NCI-H187 (cell line): ENCODE measurements at places on chromosomes 16 and 17.

DNA sequence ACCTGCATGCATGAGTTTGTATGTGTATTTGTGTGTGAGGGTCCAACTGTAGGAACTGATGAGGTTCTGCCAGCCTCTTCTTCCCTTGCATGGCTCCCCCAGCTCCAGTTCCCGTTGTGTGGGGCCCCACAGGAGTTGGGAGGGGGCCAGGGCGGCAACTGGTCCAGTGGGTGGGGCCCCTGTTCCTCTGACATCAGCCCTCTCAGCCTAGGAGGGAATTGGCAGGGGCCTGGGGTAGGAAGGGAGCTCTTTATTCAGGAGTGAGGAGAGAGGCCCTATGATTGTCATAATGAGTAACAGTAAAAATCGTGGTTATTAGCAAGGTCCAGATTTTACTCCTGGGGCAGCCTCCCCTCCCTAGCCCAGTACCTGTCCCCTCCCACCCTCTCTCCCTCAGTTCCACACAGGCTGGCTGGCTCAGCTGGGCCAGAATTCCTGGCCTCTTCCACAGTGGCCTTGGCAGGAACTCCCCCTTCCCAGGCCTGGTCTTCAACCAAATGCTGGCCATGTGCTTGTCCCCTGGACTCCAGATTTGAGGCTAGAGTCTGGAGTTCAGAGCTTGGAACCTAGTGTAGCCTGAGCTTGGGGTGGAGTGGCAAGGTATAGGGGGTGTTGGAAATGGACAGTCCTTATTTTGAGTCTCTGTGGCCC, 18.9 kb downstream of the RARA start:
- no peak for DNase-seq

GRCh38 chr16:29809850-29810698, 1.9 kb upstream of the PRRT2 start:
- DNase-seq: no peak

- no peak for DNase-seq
These were observed 22.2 kb downstream of the ABCC12 start for GRCh38 chr16:48133455-48134211.

DNA sequence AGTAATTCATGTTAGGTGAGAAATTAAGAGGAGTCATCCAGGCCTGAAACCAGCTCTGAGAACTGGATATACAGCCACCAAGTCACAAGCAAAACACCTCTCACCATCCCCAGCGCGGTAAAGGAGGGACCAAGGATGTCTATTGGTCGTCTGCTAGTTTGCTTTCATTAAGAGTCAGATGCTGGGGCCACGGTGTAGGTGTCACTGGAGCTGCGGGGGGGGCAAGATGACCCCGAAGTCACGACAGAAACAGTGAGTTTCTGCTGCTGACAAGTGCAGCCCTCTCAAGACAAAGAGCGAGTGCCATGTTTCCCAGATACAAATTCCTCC, 790 bp downstream of the NCBP3 start:
- DNase-seq: no peak

DNA sequence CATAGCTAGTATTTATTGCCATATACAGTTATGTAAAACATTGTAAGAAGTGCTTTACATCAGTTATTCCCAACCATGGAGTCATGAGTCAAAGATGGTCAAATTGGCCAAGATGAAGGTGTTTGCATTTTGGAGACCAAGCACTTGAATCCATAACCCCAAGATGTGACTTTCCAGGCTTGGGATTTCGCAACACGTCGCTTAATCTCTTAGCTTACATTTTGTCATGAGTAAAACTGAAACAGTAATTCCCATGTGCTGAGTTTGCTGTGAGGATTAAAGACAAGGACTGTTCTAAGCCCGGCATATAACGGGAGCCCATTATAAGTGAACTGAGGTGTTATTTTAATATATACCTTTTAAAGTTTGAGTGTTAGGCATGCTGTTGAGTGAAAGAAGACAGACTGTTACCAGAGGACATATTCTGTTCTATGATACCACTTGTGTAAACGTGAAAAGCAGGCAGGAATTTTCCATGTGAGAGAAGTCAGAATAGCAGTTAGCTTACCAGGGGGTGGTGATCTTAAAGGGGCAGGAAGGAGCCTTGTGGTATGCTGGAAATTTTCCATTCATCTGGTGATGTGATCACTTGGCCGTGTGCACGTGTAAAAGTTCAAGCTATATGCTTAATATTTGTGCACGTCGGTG, 484.9 kb downstream of the WWOX start:
- no peak for DNase-seq

DNA sequence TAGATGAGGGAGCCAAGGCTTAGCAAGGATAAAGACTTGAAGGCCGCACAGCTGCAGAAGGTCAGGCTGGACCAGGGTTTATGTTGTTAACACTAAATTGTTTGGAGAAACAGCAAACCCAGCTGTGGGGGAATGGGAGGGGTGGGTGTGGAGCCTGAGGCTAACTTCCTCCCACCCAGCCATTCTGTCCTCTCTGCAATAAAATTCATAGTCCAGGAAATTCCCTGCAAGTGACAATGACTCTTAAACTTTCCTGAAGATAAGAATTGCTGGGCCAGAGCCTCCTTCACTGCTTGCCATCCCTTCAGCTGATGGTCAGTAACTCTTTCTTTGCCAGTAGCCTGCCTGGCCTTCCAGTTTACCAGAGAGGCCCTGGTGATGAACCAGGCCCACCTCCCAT, 19.4 kb upstream of the ATP5MC1 start:
- DNase-seq: no peak

DNA sequence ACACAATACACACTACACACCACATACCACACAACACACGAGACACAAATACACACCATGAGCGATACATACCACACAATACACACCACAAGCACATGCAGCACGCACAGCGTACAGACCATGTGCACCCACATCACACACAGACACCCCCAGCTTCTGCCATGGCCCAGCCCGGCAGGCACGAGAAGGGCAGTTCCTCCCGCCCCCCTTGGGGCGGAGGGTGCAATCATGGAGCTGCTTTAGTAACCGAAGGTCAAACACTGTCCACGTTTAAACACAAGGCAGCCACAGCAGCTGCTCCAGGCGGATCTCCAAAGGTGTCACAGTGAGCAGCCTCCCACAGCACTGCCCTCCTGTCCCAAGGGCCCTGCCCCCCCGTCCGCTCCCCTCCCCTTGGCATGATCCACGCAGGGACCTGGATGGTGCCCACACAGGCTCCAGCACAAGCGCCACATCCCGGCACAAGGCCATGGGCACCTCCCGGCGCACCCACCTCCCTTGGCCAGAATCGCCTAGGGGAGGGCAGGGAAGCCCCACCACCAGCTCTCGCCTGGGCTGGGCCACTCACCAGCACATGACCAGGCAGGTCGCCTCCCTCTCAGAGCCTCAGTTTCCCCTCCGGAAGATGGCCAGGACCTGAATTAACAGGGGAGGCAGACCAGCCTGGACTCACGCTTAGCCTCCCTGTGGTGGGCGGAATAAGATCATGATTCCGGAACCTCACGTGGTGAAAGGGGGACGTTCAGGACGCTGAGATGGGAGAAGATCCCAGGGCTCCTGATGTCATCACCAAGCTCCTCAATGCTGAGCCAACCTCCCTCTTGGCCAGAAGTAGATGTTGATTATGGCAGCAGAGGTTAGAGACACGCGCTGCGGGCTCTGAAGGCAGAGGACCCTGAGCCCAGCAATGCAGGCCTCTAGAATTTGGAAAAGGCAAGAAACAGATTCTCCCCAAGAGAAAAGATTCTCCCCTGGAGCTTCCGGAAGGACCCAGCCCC, 32.6 kb upstream of the ZNF469 start:
- no peak for DNase-seq

GRCh38 chr16:57620335-57621231, 7.8 kb upstream of the ADGRG1 start:
- no peak for DNase-seq

DNA sequence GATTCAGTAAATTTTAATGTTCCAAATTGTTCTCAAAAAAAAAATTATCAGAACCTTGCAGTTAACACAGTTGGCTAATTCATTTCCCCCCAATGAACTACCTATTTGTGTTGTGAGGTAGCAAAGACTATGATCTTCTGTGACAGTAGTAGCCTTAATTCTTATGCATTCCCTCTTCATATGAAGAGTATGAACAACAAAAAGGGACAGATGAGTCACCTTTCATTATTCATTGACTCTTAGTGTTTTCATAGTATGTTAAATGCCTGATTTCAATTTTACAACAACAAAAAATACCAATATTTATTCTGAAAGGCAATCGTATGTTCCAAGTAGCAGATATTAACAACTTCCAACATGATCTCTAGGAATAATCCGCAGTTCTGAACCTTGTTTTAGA, 3.6 kb upstream of the SLFN11 start:
- no peak for DNase-seq

DNA sequence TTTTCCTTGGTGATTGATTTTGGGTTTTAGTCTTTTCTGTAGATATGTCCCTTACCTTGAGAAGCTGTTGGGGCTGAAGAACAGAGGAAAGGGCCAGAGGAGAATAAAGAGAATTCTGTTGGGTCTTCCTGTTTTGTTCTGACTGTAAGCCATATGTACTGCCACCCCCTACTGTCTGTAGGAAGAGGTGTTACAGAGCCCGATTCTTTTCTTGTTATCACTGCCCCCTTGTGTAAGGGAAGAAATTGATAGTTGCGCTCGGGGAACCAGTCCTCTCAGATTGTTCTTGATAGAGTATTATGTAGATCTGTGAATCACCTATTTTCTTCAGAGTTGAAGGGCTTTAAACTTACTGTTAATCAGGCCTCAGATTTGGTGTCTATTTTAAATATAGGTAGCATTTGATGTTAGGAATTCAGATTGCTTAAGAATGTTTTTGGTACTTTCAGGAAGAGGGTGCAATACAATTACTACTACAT, 2.4 kb downstream of the TANC2 start:
- peak; percentile 43 for DNase-seq

DNA sequence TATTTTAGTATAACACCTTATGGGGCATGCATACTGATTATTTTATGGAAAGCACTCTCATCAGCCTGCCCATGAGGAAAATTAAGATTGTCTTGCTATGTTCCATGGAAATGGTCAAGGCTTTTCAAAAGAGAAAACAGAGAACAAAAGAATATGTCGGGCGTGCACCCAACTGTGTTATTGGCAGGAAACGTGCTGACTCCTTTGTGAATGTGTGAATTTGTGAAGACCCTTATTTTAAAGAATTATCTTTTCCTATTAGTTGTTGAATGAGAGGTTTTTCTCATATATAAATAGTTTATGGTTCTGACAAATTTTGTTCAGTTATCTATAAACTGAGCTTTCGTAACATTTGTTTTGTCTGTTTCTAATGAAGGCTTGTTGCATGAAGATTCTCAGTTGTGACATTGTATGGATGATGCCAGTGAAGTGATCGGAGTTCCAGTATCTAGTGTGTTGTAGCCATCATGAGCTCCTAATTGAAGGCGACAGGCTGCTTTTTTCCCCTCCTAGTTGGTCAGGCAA, 180.0 kb downstream of the BCAS3 start:
- no peak for DNase-seq

DNA sequence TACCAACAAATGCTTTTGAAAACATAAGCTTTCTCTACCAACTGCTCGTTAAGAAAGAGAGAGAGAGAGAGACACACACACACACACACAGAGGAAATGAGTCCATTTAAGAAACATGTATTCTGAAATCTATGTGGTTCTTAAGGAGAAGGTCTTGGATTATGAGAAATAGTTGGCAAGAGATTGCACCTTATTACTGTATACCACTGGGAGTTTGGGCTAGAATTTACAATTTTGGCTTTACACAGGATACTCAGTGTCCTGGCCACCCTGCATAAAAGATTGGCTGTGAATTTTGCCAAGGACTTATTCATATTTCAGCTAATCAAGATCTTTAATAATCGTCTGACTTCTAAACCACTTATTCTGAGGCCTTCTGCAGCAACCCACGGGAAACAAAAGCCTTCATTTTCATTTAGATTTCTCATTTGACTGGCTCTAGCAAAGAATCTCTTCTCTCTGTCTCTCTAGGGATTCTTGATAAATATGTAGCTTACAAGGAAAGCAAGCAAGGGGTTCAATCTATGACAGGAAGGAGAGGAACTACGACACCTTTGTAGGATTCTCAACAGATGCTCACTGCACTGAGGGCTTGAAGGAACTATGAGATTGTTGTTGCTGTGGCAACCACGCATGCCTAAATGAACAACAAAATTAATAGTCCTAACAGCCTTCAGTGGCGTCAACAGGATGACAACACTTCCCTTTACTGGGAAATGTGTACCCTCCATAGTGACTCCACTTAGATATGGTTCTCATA, 75.3 kb upstream of the GNAO1 start:
- DNase-seq: no peak

DNA sequence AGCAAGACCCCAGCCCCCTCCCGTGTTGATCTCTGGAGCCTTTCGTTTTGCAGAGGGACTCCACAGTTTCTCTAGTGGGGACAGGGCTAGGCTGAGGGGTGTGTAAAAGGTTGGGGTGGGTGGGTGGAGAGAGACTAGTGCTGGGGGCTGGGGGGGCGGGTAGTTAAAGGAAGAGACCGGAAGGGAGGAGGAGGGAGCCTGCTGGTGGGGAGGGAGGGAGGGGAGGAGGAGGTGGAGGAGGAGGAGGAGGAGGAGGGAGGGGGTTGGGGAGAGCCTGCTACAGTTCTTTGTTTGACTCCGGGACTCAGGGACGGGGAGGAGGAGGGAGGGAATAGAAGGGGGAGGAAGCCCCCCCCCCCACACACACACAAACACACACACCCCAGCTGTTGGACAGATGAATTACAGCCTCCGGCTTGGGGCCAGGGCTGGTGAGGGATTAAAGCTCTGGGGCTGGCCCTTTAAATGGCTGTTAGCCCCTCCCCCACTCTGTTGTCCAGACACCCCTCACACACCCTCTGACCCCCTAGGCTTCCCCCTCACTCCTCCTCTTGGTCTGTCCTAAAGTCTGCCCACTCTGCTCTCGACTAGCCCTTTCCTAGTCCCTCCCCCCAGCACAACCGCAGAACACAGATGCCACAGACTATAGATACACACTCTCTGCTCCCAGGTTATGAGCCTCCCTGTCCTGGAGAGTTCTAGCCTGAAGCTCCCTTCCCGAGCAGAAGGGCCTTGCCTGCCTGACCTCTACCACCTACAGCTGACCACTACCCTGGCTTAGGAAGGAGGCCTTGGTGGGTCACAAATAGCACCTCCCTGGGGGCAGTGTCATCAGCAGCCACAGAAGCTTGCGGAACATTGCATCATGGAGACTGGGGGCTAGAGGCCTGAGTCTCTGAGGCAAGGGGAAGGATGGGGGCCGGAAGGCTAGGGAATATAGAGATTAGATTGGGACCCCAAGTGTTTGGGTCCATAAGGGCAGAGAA, 4.4 kb downstream of the KDM6B start:
- DNase-seq: no peak

GRCh38 chr17:8927395-8927794, 38.1 kb downstream of the PIK3R5 start:
- DNase-seq: no peak

DNA sequence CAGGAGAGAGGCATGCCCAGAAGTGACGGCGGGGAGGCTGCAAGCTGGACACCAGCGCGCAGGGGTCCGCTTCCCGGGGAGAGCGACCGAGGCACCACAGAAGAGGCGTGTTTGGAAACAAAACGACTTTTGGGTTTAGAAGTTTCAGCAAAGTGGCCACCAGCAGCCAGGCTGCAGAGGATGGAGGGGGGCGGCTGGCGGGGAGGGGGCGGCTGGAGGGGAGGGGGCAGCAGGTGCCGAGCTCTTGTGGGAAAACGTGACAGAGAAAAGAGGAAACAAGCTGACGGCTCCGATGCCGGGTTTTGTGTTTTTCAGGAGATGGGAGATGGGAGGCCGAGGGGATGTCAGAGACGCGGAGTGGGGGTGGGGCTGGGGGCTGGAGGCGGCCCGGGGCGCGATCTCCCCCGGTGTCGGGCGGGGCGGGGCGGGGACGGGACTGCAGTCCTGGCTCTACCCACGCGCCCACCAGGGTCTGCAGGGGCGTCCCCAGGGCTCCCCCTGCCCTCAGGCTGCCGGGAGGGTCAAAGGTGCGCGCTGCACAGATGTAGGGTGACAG, 32.1 kb upstream of the RPH3AL start:
- DNase-seq: no peak

GRCh38 chr17:67549820-67550219, 167.9 kb upstream of the NOL11 start:
- DNase-seq: no peak
